ENCODE measurements at places on chromosomes 1 and 21. TPM values are rescaled to one million over a fixed set of nuclear protein-coding genes. Genes with fewer than 3 reads are reported as not detected.

The ELAPOR1 gene
- 1.2 TPM for total RNA-seq

The PRKCZ gene
- total RNA-seq: 5.1 TPM

The SCAMP3 gene
- total RNA-seq: 68.3 TPM

The IGSF5 gene
- not detected for total RNA-seq

The SLAMF6 gene
- total RNA-seq: not detected

The DNM3 gene
- 23.7 TPM for total RNA-seq

The BCAN gene
- total RNA-seq: 1.3 TPM

DNA sequence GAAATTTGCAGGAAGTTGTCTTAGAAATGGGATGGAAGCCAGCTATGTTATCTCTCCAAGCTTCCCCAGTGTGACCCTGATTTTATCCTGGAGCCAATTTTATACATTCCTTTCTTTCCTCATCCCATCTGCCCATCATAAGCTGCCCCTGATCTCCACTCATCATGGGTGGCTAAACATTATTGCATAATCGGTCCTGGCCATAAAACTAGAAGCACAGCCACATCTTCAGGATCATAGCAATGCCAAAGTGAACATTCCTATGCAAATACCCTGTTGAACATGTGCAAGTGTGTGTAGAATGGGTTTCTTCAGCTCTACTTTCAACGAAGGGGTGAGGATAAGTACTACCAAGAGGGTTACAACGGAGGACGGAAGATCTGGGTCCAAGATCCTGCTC lies 50.6 kb upstream of the COG2 start:
- H3K4me3 ChIP-seq: no peak overlapping the region
- no peak for DNase-seq
- no peaks in the 10 kb centered on the region for H3K36me3 ChIP-seq
- H3K27ac ChIP-seq: no peak overlapping the region

GRCh38 chr21:30990514-30991262 lies 47.6 kb downstream of the KRTAP19-8 start:
- H3K27ac ChIP-seq: no peak overlapping the region
- no peak for DNase-seq
- H3K4me1 ChIP-seq: no peaks in the 10 kb centered on the region
- no peak overlapping the region for H3K4me3 ChIP-seq

DNA sequence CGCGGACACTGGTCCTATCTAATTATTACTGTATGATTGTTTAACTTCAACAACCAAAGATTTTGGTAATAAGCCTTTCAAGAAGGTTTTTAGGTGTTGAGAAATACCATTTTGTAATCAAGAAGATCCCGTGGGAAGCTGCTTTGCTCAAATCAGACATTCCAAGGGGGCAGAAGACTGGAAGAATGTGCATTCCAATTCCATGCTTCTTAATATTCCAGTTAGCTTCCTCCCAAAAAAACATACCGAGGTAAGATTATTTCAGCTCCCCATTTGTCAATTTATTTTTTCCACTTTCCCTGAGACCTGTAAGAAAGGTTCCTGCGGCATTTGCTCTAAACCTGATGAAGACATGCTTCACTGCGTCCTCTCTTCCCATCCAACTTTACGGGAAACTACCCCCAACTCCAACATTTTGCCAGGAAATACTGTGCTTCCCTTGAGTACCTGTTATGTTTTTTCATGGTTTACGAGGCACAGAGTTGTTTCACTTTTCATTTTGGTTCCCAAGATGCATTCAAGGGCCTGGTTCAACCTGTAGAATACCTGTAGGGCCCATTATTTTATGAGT lies 4.1 kb downstream of the CNN3 start:
- H3K36me3 ChIP-seq: peaks cover 7% of the 10 kb centered on the region
- H3K4me3 ChIP-seq: peak overlapping the region; percentile 58
- H3K4me1 ChIP-seq: peaks cover 74% of the 10 kb centered on the region
- H3K27ac ChIP-seq: peak overlapping the region; percentile 81
- DNase-seq: no peak

GRCh38 chr1:209678981-209679539 lies 3.8 kb downstream of the G0S2 start:
- H3K36me3 ChIP-seq: no peaks in the 10 kb centered on the region
- H3K4me1 ChIP-seq: peaks cover 21% of the 10 kb centered on the region
- H3K27ac ChIP-seq: no peak overlapping the region
- DNase-seq: no peak
- no peak overlapping the region for H3K4me3 ChIP-seq

DNA sequence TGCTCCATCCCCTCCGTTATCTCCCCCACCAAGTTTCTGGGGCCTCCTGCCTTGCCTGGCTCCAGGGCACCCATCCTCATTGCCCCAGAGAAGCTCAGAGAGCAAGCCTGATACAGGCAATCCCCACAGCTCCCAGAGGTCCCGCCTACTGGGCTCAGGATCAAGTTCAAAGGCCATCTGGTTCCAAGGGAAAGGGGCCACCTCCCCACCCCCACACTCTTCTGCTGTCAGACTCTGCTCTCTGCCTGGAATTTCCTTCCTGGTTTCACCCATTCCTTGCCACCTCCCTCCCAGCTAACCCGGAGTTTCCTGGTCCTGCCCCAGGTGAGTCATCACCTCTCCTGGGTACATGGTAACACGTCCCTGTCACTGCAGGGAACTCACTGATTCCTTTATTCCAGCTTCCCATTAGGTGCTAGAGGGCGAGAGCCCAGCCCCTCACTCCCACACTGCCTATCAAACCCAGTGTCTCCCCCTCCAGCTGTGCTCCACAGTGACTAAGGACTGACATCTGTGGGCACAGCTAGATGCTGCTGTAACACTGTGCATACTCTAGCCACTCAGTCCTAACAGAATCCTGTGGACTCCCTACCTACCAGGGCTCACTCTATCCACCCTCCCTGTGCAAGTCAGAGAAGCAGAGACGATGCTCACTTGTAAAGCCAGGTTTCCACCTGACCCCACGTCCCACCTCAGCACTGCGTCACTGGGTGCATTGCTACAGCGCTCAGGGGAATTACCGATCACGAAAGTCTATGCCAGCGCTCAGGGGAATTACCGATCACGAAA lies 21.8 kb downstream of the RSPH1 start:
- no peaks in the 10 kb centered on the region for H3K36me3 ChIP-seq
- H3K4me1 ChIP-seq: peaks cover 11% of the 10 kb centered on the region
- no peak overlapping the region for H3K27ac ChIP-seq
- DNase-seq: no peak
- no peaks in the 10 kb centered on the region for H3K27me3 ChIP-seq
- H3K4me3 ChIP-seq: no peak overlapping the region

GRCh38 chr1:86823821-86824500 lies 90.0 kb downstream of the SELENOF start:
- H3K27ac ChIP-seq: no peak overlapping the region
- H3K4me3 ChIP-seq: no peak overlapping the region
- H3K36me3 ChIP-seq: no peaks in the 10 kb centered on the region
- peaks cover 2% of the 10 kb centered on the region for H3K27me3 ChIP-seq
- H3K4me1 ChIP-seq: peaks cover 9% of the 10 kb centered on the region

DNA sequence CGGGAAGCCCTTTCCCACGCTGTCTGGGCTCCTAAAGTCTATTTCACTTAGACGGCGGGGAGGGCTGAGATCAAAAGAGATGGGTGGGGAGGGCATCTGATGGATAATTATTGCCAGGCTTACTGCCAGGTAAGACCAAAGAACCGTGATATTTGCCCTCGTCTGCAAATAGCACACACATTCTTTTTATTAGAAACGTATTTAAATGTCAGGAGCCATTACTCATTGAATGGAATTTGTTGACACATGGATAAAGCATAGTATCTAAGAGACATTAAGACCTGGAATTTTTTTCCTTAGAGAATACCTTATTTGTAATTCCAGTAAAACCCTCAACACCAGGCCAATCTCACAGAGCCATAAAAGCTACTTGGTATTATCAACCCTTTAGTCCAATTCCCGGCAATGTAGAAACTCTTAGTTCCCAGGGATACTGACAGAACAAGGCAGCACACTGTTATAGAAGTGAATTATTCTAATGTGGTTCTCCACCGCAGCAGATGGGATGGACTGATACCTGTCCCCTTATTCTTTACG lies 10.6 kb downstream of the URB1 start:
- H3K27me3 ChIP-seq: no peaks in the 10 kb centered on the region
- no peak for DNase-seq
- H3K4me1 ChIP-seq: peaks cover 68% of the 10 kb centered on the region
- peak overlapping the region; percentile 95 for H3K27ac ChIP-seq

- no peaks in the 10 kb centered on the region for H3K27me3 ChIP-seq
- H3K4me1 ChIP-seq: peaks cover 9% of the 10 kb centered on the region
- H3K4me3 ChIP-seq: no peak overlapping the region
- no peak for DNase-seq
These were observed 12.0 kb downstream of the ERVH48-1 start for GRCh38 chr21:42913476-42913875.
